ENCODE measurements at places on chromosomes 1 and 21. TPM values are rescaled to one million over a fixed set of nuclear protein-coding genes. Genes with fewer than 3 reads are reported as not detected.

OR10Z1 gene
- not detected for polyA plus RNA-seq

- DNase-seq, result no peak
Measured at GRCh38 chr1:241171991-241172390, 185.0 kb downstream of the RGS7 start.

ANGPTL3 gene
- polyA plus RNA-seq, result not detected

DNA sequence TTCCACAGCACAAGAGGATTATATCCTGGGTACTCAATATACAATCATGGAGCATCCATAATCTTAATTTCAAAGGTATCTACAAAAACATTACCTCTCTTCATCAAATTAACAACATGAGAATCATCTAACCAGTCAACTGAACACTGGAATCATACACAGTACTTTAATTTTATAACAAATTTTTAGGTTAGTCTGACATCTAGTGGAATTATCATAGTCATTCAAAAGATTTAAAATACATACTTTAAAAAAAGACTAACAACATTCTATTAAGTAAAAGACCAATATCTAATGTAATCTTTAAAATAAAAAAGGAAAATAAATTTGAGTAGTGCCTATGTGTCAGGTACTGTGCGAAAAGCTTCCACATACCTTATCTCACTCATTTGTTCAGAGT, 16.8 kb upstream of the SH3GLB1 start:
- peak; percentile 14 for DNase-seq

- no peak for DNase-seq
Measured at GRCh38 chr1:231600458-231600976, 26.1 kb upstream of the DISC1 start.

DNA sequence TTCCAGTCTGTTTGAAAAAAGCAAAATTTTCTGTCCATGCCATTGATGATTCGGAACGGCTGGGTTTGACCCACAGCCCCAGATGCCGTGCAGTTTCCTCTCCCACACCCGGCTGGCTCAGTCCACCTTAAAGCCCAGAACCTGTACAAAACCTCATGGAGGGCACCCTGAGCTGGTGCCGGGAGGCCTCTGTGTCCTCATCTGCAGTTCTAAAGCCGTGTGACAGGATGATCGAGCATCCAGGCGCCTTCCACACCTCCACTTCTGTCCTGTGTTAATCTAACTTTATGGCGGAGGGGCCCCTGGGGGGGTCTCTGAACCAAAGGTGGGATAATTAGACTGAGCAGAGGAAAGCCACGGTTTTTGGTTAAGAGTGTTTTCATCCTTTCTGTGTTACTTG, 49.6 kb downstream of the SLC37A1 start:
- DNase-seq, result no peak

- no peak for DNase-seq
Measured at GRCh38 chr1:86423473-86423872, 498 bp upstream of the CLCA2 start.

DNA sequence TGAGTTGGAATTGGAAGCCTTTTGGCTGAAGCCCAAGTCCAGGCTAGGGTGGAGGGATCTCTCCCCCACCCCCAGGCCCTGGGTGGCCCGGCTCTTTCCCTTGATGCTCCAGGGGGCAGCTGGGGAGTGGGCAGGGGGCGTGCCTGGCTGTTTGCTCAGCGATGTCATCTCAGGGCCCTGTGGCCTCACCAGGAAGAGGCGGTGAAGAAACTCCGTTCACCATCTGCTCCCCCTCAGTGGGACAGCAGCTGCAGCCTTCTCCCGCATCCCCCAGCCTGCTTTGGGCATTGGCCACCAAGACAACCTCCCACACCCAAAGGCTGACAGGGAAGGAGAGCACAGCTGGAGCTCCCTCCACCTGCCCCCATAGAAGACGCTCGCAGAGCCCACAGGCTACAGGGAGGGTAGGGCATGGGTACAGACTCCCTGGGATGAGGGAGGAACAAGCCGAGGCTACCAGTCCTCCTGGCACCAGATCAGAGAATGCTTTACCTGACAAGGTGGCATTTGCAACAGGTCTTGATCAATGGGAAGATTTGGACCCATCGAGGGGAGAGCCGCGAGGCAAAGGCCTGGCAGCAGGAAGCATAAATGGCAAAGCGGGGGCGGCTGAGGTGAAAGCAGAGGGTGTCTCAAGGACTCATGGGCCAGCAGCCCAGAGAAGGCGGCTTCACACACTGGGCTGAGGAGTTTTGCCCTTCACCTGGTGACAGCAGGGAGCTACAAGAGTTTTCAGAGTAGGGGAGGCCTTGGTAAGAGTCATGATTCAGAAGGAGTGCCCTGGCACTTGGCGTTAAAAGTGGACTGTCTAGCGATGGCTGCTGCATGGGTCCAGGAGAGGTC, 6.5 kb upstream of the GUCA2A start:
- DNase-seq, result no peak

DENND2C gene
- 2.6 TPM for polyA plus RNA-seq

DNA sequence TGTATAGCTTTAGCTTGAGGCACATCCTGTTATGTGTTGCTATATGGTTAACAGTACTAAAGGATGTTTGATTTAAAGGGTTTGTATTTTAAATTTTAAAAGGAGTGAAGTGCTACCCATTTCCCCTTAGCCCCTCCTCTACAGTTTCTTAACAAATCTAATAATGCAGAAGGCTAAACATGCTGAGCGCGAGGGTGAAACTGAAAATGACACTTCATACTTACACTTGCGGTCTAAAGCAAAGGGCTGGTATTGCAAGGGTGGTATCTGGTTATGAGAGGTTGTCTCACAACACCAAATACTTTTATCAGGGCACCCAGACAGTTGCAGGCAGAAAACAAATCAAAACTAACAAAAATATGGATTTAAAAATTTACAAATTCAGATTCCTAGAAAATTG, 172.3 kb downstream of the SIPA1L2 start:
- no peak for DNase-seq

ARHGAP29 gene
- polyA plus RNA-seq, result 40.7 TPM

GRCh38 chr1:151619489-151620093, 7.7 kb downstream of the SNX27 start:
- no peak for DNase-seq

- DNase-seq, result no peak
Measured at GRCh38 chr1:74674278-74675048, 871 bp upstream of the ERICH3 start.

GRCh38 chr1:156246781-156247459, 936 bp downstream of the PAQR6 start:
- DNase-seq, result no peak

SPATA17 gene
- polyA plus RNA-seq, result 0.47 TPM

All from foreskin keratinocyte (primary cell).